ENCODE measurements at places on chromosomes 7 and 10. TPM values are rescaled to one million over a fixed set of nuclear protein-coding genes. Genes with fewer than 3 reads are reported as not detected.

Gene SYT15B
- 11.3 TPM for total RNA-seq

Gene PRKCQ
- 5.6 TPM for total RNA-seq

DNA sequence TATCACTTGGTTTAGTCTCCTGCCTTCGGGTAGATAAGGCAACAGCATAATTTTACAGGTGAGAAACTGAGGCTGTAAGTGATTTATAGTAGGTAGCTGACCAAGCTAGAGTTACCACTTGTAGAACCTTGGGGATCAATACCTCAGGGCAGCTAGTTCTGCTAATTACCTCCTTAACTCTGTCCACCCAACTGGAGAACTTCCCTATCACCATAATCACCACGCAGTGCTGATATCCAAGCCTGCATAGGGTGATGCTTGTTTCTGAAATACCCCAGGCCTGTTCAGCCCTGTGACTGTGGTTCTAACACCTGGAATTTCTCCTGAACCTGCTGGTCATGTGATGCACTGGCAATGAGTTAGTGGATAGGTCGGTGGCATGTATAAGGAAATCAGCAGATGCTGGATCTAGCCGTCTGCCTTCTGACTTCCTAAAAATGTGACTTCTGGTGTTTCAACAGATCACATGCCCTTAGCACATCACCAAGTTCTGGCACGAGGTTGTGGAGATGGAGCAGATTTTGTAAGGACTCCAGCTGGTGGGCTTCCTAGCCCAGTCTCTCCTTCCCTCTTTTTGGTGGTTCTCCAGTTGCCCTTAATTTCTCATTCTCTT is 15.3 kb downstream of the PLAU start:
- no peak for DNase-seq

DNA sequence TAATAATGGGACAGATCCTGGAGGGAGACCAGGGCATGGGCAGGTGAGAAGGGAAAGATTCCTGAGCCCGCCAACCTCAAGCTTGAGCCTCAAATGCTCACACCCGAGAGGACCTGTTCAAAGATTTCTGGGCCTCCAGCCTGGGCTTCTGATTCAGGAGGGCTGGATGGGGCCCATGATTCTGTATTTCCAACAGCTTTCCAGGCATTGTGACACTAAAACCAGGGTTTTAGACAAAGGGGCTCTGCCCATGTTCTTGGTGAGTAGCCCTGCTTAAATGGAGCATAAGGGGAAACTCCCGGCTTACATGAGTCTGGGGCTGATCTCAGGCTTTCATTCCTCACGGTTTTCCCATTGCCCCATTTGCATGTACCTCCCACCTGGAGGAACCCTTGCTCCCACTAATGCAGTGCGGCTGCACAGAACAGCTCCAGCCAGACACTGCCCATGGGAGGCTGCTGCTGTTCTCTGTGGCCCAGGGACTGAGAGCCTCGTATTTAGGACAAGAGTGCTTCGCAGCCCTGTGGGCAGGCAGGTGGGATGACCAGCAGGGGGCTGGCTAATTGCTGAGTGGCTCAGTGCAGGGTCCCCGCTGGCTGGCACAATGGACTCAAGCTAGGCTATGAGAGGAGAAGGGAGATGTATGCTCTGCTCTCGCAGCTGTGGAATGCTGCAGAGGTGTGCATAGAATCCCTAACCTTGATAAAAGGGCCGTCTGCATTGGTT is 135.3 kb upstream of the COBL start:
- peak; percentile 91 for DNase-seq

Gene SUGCT
- total RNA-seq, result 7.8 TPM

- DNase-seq, result no peak
Measured at GRCh38 chr10:35079763-35080162, 10.4 kb downstream of the CUL2 start.

DNA sequence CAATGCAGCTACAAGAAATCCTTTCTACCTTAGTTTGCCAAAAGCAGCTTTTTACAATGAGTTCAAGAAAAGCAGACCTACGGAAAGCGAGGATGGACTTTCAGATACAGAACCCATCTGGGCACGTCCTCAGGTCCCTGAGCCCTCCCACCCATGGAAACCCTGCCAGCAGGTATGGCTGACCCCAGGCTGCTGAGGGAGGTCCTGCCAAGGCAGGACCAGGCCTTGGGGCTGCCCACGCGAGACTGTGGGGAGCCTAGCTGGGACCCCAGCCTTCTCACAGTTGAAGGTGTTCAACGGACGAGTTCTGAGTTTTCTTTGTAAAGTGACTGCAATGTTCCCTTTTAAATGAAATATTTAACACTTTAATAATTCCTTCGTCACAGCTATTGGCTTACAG is 245.0 kb downstream of the MGMT start:
- DNase-seq, result no peak

- no peak for DNase-seq
Measured at GRCh38 chr10:124524991-124525653, 63.5 kb downstream of the LHPP start.
